ENCODE measurements at places on chromosomes 12 and 14.

DNA sequence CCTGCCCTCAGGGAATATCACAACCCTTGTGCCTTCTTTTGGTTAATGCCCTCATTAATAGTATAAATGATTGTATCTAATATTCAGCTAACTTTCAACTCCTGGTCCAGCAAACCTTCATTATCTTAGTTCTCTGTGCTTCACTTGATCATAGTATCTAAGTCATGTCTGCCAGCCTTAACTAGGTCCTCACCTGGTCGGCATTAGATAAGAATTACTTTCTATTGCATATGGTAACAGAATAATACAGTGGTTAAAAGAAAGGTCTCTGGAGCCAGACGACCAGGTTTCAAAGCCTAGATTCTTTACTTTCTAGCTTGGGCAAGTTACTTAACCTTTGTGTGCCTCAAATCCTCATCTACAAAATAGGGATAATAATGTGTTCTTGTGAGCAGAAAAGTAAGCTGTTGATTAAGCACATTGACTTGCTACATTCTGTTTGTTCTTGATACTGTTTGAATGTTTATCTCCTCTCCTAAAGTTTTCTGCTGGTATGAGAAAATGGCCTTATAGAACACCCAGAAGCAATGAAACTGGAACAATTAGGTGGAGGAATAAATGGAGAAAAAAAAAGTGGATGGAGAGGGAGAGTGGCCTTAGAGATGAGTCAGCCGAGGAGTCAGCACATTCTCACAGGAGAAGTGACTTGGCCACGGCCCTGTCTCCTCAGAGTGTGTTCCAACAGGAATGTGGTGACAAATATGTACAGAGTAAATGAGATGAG is 176.1 kb downstream of the SLC25A21 start:
- DNase-seq, result no peak

GRCh38 chr12:12546314-12546772 is 16.3 kb downstream of the DUSP16 start:
- DNase-seq, result no peak

DNA sequence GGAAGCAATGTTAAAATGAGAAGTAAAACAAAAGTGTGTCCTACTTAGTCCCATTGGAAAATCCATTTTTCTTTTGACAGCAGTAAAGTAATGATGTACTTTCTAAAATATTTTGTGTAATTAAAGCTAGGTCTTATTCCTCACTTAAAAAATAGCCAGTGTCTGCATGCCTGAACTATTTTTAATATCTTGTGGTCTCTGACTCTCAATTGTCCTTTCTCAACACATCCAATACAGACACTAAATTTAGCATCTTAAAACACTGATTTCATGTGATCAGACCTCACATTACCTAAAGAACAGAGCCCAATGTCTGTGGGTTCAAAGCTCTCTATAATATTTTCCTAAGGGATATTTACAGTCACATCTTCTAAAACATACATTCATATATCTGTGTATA is 108.0 kb downstream of the DERA start:
- no peak for DNase-seq

GRCh38 chr14:89730687-89731086 is 223.8 kb downstream of the EFCAB11 start:
- no peak for DNase-seq

GRCh38 chr14:98997526-98998205 is 274.3 kb downstream of the BCL11B start:
- DNase-seq, result no peak

DNA sequence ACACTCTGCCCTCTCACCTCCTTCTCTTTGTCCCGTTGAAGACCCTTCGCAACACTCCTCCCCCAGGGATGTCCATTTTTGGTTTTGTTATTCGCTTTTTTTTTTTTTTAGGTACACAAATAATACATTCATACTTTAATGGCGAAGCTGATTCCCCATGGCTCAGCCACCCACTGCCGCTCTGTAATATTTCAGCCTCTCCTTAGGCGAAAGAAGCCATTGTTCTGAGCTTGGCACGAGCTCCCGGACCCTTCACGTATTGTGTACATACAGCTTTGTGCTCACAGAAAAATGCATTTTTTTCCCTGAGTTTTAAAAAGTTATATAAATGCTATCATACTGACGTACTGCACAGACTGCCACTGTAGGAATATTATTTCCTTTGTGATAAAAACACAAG is 115.0 kb downstream of the TMEM132C start:
- DNase-seq, result no peak

- no peak for DNase-seq
Measured at GRCh38 chr12:64065881-64066451, 156.1 kb downstream of the KICS2 start.

DNA sequence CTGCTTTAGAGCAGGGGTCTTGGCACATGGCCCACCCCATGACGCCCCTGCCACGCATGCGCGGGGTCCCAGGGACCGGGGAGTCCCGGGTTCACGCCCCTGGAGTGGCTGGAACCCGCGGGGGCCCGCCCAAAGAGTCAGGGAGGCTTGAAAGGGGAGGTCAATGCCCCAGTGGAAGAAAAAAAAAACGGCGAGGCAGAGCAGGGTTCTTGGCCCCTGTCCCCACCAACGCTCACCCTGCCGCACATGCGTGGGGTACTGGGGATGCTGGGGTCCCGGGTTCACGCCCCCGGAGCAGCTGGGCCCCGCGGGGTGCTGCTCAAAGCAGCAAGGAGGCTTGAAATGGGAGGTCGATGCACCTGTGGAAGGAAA is 319.1 kb downstream of the ALG10 start:
- no peak for DNase-seq

DNA sequence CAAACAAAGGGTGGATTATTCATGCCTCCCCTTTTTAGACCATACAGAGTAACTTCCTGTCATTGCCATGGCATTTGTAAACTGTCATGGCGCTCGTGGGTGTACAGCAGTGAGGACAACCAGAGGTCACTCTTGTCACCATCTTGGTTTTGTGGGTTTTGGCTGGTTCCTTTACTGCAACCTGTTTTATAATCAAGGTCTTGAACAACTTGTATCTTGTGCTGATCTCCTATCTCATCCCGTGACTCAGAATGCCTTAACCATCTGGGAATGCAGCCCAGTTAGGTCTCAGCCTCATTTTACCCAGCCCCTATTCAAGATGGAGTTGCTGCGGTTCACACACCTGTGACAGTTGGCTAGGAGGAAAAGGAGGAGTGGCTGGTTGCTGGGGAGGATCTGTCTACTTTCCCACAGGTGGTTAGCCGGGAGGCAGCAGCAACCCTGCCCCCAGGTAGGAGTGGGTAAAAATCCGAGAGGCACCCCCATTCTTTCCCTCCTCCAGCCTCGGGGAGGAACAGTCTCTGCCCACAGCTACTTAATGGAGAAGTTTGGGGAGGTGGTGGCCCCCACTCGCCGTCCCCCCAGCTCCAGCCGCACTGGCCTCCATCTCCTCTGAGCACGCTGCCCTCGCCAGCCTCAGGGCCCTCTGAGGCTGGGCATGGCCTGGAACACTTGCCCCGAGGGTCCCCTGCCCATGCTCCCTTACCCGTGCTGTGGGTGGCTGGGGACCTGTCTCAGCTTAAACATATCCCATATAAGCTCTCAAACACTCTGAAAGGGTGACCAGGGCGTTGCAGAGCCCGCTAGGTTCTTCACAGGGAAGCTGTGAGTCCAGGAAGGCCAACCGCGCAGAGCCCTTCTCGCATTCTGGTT is 41.7 kb downstream of the SMIM41 start:
- no peak for DNase-seq

GRCh38 chr14:103463149-103463548 is 59.5 kb downstream of the CKB start:
- DNase-seq, result no peak

DNA sequence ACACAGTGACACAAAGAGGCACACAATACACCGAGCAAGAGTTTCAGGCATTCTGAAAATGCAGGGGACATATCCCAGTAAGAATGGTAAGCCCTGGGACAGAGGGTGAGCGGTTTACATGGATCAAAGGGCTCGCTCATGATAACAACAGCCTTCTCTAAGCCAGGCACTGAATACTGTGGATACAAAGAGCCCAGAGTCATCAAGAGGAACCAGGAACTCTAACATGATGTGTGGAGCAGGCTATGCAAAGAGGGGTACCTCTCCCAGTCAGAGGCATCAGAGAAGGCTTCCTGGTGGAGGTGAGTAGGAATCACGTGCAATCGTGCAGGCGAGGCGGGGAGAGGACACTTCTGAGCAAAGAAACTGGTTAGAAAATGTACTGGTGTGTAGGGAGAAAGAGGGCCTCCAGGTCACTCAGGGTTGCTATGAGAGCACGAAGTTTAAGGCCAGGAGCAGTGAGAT is 76.9 kb upstream of the EEA1 start:
- DNase-seq, result no peak

DNA sequence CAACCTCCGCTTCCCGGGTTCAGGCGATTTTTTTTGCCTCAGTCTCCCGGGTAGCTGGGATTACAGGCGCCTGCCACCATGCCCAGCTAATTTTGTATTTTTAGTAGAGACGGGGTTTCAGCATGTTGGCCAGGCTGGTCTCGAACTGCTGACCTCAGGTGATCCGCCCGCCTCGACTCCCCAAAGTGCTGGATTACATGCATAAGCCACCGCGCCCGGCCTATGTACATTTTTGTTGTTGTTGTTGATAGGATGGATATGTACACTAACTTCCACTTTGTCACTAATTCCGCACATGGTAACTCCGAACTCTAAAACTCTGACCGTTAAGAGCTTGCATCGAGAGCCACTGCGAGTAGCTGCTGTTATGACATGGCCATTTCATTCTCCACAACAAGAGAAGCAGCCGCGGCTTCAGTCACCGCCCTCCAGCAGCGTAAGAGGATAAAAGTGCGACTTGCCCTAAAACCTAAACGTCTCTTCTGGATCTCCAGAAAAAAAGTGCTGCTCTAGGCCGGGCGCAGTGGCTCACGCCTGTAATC is 742 bp upstream of the MARS1 start:
- DNase-seq, result no peak

DNA sequence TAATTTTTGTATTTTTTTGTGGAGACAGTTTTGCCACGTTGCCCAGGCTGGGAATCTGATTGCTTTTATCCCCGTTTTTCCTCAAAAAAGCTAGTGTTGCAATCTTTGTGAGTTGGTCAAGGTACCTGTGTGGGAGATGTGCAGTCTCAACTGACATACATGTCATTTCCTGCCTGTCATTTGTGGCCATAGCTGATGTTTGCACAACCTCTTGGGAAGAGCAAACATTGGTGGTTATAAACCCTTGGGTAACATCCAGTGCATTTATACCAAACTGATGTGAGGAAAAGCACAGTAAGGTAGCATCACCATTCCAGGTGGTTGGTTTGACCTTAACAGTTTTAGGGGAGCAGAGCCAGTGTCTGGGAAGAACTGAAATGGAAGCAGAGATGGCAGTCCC is 54.7 kb downstream of the ATG14 start:
- no peak for DNase-seq

DNA sequence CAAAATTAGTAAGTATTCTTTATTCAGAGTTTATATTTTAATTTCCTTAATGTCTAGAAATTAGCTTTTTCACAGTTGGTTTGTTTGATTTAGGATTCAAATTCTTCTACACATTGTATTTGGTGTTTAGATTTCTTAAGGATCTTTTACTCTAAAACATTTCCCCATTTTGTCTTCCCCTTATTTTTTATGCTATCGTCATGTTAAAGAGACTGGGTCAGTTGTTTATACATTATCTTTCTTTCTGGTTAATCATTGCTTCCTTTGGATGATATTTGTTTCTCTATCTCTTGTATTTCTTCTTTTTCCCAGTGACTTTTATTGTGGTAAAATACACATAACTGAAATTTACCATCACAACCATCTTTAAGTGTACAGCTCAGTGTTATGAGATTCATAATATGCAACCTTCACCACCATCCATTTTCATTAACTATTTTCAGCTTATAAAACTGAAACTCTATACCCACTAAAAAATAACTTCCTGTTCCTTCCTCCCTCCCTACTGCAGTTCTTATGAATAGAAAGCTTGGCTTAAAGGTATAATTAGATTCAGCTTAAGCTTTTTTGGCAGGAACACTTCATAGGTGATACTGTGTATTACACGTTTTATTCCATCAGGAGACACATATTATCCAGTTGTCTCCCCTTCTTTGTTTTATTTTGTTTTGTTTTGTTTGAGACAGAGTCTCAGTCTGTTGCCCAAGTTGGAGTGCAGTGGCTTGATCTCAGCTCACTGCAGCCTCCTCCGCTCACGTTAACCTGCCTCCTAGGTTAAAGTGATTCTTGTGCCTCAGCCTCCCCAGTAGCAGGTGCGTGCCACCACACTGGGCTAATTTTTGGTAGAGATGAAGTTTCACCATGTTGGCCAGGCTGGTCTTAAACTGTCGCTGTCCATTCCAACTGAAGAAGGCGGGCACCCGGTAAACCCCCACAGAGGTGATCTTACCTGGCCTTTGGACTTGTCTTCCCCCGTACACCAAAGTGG is 45.0 kb downstream of the NOPCHAP1 start:
- DNase-seq, result no peak

GRCh38 chr14:85549697-85550096 is 19.8 kb downstream of the FLRT2 start:
- no peak for DNase-seq

GRCh38 chr12:28021704-28022103 is 49.2 kb upstream of the PTHLH start:
- DNase-seq, result no peak

DNA sequence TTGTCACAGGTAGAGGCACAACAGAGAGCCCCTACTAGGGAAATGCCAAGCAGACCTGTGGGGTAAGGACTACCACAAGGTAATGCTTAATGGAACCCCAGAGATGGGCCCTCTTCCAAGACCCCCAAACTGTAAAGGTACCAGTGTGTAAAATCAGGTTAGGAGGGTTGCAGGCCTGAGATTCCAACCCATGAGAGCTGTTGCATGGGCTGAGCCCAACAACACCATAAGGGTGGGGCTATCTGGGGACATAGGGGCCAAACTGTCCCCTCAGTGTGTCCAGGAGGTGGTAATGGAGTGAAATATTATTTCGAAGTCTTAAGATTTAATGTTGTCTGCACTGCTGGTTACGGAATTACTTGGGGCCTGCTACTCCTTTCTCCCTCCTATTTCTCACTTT is 620.2 kb downstream of the ETNK1 start:
- DNase-seq, result no peak

DNA sequence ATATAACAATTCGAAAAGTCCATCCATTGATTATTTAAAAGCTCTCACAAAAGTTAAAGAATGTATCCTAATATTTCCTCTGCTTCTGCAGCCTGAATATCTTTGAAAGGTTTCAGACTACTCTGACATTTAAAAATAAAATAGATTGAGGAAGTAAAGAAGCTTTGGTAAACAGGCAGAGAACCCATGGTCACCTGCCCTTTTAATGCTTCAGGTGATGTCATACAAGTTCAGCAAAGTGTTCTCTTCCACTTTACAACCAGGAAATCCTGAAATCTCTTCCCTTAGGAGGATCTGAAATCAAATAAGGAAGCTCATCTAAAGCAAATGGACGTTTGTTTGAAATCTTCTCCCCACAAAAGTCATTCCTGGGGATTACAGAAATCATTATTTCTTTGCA is 322.4 kb downstream of the PDZRN4 start:
- DNase-seq, result no peak

GRCh38 chr14:91111443-91111842 is 2.4 kb upstream of the DGLUCY start:
- no peak for DNase-seq

- DNase-seq, result no peak
Measured at GRCh38 chr12:131454418-131455217, 256.3 kb upstream of the SFSWAP start.
